ENCODE measurements at places on chromosomes 5 and 9. TPM values are rescaled to one million over a fixed set of nuclear protein-coding genes. Genes with fewer than 3 reads are reported as not detected.

The AGXT2 gene
- not detected for total RNA-seq

The HSPA5 gene
- 116 TPM for total RNA-seq

The PTGS1 gene
- 0.35 TPM for total RNA-seq

DNA sequence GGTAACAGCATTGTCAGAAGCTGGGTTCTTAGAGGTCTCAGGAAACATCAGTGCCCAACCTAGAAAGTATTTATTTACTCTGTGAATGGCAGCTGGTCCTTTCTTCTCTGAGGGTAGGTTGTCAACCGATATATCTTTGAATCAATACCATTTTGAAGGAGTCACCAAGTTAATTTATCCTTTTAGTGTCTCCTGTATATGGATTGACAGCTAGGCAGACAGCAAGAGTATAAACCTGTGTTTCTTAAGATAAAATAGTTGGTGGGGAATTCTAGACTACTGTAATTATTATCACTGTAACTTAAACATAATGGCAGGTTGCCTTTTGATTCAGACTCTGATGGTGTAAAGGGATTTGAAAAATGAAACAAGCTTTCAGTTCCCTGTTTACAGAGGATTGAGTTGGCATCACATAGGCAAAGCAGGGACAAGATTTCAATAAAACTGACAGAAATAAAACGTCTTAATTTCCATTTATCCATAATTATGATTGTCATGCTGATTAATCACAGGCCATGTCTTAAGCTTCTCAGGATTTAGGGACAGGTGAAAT, 190.8 kb upstream of the HAPLN1 start:
- DNase-seq = no peak

DNA sequence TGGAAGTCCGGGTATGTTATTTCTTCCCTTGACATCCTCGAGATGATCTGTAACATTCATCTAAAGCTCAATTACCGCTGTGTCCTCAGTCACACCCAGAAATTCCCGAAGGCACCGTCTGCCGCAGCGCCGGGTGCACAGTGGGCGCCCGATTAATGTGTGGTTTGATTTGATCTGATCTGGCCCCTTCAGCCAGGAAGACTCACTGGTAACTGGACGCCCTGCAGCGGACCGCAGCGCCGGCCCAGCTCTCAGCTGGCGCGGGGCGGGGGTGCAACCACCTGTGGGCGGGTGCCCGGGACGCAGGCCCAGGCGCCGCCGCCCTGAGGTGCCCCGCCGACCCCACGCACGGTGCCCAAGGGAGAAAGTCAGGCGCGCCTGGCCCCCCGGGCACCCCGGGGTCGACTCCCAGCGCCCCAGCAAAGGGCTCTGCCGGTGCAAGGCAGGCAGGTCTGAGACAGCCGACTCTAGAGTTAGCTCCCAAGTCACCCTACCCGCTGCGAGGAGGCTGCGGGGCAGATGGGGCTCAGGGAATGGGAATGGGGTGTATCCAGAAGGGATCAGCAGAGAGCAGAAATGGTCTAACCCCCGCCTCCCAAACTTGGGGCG, 1.7 kb downstream of the EPB41L4B start:
- no peak for DNase-seq

DNA sequence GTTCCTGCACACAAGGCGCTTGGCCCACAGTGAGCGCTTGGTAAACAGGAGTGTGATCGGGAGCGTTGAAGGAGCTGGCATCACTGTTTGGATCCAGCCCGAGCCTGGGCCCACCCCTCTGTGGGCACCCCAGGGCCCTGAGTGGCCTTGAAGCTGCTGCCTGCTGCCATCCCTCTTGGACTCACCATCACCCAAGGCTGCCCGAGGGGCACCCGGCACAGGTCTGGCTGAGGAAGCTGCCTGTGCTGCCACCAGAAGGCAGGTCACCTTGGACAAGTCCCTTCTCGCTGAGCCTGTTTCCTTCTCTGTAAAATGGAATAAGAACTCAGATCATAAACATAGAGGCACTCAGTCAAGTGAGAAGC, 53.6 kb downstream of the LRSAM1 start:
- DNase-seq = no peak

- DNase-seq = peak; percentile 85
Measured at GRCh38 chr5:151659001-151659754, 27.5 kb downstream of the SPARC start.

The PLCXD3 gene
- not detected for total RNA-seq

The IL17B gene
- total RNA-seq = not detected

The STOML2 gene
- 145 TPM for total RNA-seq

- no peak for DNase-seq
Measured at GRCh38 chr9:88807426-88807825, 183.8 kb upstream of the S1PR3 start.

- DNase-seq = no peak
Measured at GRCh38 chr9:93869088-93869487, 86.1 kb downstream of the BARX1 start.

GRCh38 chr5:116970318-116970717, 395.7 kb upstream of the SEMA6A start:
- DNase-seq = no peak

Data from activated CD8-positive, alpha-beta memory T cell treated with anti-CD3 and anti-CD28 coated beads, Interleukin-2, amount 10 ng/mL, durations not matched to agents 7 days and 5 days (primary cell).